ENCODE measurements at places on chromosomes 13 and 19.

GRCh38 chr19:45884682-45885555 lies 1.0 kb downstream of the IRF2BP1 start:
- no peak for DNase-seq

DNA sequence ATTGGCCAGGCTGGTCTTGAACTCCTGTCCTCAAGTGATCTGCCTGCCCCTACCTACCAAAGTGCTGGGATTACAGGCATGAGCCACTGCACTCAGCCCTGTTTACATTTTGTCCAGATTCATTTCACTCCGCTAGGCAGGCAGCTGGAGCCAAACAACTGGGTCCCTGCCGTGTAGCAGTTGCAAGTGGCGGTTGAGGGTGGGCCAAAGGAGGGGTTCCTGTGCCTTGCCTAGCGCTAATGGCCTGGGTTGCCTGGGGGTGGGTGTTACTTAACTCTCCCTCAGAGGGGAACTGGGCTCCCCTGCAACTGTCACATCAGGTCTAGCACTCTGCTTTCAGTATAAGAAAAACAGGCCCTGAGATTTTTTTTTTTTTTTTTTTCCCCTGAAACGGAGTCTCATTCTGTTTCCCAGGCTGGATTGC lies 7.4 kb downstream of the ACP5 start:
- no peak for DNase-seq

- DNase-seq = no peak
These were observed 27.0 kb downstream of the TEX29 start for GRCh38 chr13:111347438-111347837.

DNA sequence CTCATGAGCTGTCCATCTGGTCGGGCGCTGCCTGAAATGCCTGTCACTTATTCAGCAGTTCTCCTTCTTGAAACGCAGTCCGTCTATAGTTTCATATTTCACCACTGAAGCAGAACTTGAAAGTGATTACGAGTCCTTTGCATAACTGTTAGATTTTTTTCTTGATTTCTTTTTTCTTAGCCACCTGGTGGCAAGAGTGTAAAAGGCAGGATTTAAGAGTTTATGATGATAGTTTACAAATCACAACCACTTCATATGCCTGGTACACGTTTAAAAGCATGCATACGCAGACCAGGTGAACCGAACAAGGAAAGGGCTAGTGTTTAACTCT lies 45.8 kb downstream of the GGACT start:
- DNase-seq = no peak

DNA sequence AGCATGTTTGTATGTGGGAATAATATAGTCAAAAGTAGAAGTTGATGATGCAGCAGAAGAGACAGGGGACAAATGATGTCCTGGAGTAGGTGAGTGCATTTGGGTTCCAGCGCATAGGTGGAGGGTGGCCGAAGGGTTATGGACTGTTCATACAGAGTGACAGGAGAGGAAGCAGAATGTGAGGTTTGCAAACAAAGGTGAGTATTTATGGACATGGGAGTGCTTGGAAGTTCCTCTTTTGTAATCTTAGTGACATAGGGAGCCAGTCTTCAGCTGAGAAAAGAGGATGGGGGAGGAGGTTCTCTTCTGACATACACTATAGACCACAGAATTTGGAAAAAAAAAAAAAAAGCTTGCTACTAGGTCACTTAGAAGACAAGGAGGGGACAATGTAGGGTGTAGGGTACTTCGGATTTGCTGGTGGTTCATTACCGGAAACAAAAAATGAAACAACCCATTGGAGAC lies 331.6 kb downstream of the DLEU7 start:
- DNase-seq = no peak

DNA sequence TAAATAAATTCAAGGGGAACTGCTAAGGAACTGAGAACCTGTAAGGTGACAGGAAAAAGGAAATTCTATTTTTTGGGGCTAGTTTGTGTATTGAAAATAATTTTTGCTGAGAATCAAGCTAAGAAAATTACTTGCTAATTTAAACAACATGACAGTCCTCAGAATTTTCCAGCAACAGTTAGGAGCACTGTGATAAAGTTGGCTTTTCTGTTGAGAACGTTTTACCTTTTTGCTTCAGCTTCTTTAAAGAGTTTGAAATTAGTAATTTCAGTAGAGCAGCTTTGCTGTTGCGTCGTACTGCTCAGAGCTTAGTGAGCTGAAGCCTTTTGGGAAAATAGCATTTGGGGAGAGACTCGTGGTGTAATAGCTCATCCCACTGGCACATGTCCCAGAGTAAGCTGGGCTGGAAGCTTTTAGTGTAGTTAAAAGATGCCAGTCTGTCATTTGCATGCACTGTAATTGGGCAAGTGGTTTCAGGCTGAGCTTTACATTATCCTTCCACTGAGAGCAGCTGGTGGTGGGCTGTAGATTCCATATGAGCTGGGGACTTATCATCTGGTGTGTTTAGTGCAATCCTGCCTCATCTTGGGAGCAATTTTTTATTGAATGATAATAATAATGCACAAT lies 69.8 kb downstream of the LRCH1 start:
- no peak for DNase-seq

DNA sequence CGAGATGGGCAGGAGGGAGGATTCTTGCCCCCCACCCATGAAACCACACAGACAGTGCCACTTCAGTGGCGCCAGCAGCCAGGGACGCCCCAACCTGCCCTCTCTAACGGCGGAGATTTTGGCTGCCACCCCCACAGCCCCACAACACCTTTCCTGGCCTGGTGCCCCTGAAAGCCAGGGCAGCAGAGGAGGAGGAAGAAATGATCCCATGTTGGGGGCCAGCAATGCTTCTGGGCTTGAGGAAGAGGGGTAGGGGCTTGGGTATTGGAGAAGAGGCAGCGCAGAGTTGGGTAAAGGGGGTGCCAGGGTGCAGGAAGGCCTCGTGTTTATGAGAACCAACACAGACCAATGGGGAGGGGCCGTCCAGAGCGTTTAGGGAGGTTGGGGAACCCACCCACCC lies 1.7 kb downstream of the MLLT1 start:
- no peak for DNase-seq

DNA sequence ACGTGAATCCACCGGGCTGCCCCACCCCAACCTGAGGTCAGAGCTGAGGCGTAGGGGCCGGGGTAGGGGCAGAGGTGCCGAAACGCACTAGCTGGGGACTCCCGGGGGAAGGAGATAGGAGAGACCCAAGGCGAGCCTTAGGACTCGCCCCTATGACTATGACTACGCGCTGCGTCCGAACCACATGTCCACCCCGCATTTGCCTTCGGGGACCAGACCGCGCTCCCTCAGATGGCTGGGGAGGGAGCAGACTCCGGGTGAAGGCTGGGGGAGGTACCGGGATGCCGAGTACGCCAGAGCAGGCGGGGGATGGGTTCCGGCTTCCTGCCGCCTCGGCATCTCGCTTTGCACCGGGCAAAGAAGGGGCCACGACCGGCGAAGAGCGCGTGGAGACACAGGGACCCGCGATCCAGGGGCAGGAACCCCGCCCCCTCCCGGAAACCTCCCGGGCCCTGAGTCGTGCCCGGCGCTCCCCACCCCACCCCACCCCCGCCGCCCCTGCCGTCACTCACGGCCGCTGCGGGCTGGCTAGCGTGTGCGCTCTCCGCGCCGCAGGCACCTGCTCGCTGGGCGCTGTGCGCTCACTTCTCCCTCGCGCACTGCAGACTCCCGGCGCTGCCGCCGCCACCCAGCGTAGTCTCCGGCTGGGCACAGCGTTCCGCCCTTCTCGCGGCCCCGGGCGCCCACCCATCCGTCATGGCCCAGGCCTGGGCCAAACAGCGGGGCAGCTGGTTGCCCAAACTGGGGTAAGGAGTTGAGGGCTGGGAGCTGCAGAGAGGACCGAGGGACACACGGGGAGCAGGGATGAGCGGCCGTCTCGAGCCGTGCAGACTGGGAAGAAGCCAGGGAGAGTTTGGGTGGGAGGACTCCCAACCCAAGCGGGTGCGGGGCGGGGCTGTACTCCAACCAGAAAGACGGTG lies 622 bp upstream of the VSTM2B start:
- no peak for DNase-seq

DNA sequence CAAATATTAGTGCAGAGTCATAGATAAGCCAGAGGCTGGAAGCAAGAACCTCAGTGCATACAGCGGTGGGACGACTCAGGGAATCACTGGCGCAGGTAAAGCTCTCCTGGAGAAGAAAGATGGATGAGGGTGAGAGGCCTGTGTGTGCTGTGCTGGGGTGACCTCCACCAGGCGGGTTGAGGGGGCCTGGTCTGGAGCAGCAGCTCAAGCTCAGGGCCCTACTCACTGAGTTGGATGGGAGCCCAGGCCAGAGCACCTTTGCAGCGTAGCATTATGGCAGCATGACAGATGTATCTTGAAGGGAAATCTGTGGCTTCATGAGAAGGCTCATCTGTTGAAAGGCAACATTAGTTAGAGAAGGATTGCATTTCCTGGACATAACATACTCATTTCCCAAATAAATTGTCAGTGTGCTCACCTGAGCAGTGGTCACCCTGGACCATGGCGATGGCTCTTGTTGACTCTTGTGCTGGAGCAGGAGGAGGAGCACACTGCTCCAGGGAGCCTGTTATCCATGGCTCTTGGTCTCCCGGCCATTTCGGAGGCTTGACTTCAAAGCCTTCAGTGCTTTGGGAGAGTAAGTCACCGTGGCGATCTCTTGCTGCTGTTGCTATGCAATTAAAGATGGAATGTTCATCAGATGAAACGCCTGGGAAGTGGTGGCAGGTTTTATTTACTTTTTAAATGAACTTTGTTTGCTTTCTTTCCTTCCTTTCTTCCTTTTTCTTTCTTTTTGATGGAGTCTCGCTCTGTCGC lies 25.0 kb downstream of the HNRNPM start:
- no peak for DNase-seq

DNA sequence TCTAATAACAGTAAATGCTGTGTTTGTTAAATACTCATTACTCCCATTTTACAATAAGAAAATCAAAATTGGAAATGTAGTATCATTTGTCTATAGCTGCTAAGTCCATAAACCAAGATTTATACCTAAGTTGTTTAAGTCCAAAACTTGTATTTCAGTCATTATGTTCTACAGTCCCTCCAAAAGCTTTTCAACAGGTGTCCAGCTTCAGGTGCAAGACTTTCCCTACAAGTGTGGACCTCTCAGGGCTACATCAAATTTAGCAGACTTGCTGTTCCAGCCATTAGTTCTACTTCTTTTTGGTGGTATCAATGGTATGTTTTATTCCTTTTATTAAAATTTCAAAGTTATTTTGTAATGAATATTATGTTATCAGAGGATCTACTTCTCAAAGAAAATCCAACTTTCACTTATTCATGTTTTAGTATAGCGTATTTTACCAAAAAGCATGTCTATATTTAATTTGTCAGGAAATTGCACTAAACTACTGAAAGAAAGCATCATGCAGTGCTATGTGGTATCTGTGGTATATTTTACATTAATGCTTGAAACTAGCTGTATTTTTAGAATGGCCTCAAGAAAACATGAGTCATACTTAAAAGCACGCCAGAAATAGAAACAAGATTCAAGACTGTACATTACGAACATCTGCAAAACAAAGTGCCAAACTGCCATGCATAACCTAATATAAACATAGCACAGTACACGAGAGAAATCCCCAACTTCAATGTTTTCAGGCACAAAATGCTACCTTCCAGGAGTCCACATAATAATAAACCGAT lies 44.5 kb downstream of the VWA8 start:
- no peak for DNase-seq

- DNase-seq = no peak
These were observed 12.7 kb upstream of the HNRNPL start for GRCh38 chr19:38862321-38863059.

DNA sequence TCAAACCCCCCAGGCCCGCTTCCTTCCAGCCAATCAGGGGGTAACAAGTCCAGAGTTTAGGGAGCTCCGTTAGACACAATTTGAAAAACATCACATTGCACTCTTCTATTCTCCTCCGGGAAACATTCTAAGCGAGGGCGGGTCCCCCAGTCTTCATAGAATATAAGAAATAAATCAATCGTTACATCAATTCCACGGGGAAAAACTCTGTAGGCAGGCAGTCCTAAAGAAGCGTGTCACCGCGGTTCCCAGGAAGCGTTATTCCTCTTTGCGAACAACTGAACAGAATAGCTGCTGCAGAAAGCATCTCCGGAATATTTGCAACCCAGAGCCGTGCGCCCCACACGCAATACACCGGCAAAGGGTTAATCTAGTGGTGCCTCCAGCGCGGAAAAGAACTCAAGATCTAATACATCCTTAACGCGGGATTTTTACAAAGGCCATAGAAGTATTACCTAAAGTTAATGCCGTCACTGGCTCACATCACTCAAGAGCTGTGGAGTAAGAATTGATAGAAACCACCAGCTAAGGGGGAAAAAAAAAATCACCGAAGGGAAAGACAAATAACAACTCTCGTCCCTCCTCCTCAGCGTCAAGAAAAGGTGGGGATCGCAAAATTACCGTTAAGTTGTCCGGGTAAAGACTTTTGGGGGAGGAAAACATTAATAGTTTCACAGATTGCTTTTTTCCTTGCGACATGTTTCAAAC lies 65.1 kb downstream of the KCNRG start:
- DNase-seq = no peak

- DNase-seq = no peak
These were observed 270.0 kb upstream of the PCDH20 start for GRCh38 chr13:61685682-61686012.

DNA sequence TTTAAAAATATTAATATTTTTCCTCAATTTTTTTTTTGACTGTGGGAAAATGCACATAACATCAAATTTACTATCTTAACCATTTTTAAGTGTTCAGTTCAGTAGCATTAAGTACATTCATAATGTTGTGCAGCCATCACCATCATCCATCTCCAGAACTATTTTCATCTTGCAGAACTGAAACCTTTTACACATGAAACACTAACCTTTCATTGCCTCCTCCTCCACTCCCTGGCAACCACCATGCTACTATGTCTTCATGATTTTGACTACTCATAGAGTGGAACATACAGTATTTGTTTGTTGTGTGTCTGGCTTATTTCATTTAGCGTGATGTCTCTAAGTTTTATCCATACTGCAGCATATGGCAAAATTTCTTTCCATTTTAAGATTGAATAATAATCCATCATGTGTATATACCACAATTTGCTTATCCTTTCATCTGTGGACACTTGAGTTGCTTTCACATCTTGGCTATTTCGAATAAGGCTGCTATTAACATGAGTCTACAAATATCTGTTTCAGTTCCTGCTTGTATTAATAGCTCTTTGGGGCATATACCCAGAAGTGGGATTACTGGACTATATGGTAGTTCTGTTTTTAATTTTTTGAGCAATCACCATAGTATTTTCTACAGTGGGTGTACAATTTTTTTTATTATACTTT lies 376.4 kb downstream of the MTUS2 start:
- DNase-seq = no peak

DNA sequence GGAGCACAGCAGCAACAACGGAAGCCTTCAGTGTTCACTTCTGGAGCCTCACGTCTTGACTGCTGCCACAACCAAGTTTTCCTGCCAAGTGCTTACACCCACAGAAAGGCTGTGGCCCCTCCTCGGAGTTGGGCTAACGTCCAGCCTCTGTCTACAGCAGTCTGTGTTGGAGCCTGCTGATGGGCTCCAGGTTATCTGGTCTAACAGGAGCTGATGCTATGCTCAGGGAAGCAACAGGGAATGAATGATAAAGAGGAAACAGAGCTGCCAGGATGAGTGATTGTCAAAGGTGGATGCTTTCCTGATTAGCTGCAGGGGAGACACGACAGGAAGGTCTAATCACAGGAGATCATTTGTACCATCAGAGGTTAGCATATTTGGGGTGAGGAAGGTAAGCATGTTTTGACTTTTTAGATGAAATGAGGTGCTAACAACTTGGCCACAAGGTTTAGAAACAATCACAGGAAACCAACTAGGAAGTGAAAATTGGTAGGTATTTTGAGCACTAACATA lies 53.8 kb upstream of the RCBTB2 start:
- DNase-seq = no peak

All from stimulated activated CD4-positive, alpha-beta T cell treated with anti-CD3 and anti-CD28 coated beads, Interleukin-1b, Interleukin-23, amount 100 ng/mL, for 1 hour (primary cell).